Activated CD4-positive, alpha-beta T cell treated with anti-CD3 and anti-CD28 coated beads, Interleukin-2, Interleukin-6, amounts not matched to agents 100 ng/mL and 50 ng/mL, durations not matched to agents 16 hours and 8 hours (primary cell): ENCODE measurements at places on chromosomes 11 and 22.

DNA sequence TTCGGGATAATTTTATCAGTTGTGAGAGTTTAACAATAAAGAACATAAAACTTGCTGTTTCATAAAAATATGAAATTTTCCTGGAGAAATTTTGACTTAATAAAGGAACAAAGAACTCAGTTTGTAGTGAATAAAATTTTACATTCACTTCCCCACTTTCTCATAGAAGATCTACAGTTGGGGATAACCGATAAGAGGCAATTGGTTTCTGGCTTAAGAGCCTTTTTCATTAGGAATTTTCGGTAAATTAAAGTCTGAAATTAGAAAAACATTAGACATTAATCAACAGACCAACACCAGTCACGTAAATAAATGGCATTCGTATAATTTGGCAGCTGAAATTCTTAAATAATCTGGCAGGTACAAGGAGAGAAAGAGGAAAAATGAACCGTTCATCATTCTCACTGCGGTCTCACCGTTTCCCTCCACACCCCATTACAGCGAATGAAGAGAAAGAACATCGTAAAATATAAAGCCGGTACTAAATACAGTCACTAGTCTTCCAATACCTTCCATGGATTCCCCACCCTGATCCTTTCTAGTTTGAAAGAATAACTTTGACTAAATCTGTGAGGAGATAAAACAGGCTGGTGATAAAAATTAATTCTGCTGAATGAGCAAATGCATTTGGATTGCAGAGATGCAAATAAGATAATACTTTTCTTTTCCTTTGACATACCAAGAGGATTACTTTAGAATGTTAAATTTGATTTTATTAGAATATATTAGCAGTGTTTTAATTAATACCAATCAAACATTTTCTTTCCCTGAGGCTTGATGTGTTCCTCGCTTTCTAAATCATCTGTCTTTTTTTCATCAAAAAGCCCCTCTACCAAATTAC is 19.5 kb downstream of the BLID start:
- no peak for DNase-seq

- no peak for DNase-seq
Measured at GRCh38 chr11:65411681-65412070, 10.9 kb upstream of the NEAT1 start.

- DNase-seq = no peak
Measured at GRCh38 chr11:44277196-44278090, 32.5 kb downstream of the ALX4 start.

GRCh38 chr11:101126551-101127196 is 2.9 kb downstream of the PGR start:
- DNase-seq = no peak

GRCh38 chr11:61138935-61139334 is 22.3 kb downstream of the VPS37C start:
- no peak for DNase-seq

GRCh38 chr22:44108076-44108475 is 72.6 kb upstream of the PARVG start:
- no peak for DNase-seq

DNA sequence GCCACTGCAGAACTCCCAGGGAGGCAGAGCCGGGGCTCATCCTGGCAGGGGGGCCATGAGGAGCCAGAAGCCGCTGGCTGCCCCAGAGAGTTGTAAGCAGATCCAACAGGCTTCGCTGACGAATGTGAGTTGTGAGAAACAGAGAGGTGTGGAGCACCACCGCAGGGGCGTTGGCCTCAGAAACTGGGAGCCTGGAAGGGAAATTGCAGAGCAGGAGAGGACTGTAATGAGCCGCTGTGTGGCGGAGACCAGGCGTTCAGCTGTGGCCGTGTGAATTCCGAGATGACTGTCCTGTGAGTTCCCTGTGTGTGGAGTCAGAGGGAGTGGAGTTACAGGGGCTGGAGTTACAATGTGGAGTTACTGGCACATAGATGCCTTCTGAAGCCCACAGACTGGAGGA is 27.7 kb upstream of the ETS1 start:
- no peak for DNase-seq

DNA sequence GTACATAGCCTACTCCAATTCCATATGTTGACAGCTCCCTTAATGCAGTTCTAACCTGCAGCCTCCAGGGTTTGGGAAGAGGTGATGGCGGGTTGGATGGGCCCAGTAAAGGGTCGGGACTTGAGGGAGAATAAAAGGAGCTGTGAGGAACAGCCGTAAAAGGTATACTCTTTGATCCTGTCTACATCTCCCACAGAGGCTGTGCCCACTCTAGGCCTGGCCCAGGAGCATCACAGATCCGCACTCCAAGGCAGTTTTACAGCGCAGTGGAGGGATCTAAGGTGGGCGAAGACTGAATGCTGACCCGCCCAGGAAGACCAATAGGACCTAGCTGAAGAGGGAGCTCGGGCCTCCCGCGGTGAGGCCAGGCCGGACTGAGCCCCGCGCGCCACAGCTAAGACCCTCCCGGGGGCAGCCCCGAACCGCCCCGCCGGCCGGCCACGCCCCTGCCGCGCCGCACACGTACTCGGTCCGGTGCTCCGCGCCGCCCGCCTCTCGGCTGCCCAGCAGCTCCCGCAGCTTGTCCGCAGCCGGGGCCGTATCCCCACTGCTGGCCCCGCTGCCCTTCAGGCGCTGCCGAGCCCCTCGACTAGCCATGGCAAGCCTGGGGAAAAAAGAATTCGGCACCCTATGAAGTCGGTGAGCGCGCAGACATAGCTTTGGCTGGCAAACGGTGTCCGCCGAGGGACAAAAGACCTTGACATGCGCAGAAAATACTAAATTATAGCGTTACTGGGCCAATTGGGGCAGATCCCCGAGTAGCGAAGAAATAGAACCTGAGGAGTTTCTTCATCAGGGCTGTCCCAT is at the start of gene ALG9:
Gene ALG9 (minus strand): TSS at position 696 of the 807 bp plus-strand sequence. CDS start 99 bp downstream, at position 597.
- DNase-seq = peak; percentile 91

DNA sequence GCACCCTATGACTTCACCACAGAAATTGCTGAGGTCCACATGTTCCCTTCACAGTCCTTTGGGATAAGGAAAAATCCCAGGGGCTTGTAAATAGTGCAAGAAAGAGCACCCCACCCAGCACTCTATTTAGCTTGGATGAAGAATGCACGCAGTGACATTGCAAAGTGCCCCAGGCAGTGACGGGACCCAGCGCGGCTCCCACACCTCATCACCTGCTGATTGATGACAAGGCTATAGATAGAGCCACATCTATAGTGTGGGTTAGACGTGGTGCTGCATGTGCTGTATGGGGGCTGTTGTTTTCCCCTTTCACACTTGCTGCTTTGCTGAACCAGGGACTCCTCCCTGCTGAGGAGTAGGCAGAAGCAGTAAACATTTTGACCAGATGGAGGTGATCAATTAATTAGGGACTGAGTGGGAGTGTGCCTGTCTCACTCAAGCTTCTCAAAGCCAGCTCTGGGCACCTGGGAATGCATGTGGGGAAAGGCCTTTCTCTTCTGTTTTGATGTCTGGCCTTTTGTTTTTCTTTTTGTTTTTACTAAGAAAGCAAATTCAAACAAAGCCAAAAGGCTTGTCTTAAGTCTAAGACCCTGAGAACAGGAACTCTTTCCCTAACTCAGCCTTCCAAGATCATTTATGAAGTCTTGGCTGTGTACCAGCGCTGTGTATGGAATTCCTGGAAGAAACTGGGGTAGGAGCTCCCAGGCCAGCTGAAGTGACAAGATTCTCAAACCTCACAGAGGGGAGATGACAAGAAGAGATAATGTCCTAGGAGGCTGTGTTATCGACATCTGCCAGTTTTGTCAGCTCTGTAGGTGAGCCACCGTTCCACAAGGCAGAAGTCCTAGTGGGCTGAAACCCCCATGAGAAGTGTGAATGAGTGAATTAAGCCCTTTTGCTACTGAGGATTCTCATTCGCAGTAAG is 219.7 kb downstream of the BARX2 start:
- DNase-seq = no peak

- no peak for DNase-seq
Measured at GRCh38 chr11:28581286-28582242, 473.4 kb downstream of the METTL15 start.

DNA sequence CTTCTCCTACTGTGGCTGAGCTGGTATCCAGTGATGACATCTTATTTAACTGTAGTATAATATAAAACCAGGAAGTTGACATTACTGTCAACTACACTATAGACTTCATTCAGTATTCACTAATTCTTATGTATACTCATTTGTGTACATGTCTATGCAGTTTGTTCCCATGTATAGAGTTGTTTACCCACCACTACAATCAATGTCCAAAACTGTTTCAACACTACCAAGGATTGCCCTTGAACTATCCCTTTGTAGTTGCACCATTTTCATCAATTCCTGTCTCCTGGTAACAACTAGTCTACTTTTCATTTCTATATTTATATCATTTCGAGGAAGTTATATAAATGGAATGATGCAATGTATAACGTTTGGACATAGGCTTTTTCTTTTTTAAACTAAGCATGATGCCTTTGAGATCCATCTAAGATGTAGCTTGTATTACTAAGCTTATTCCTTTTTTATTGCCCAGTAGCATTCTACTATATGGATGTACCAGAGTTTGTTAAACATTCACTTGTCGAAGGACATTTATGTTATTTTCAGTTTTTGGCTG is 39.2 kb downstream of the TMEM135 start:
- DNase-seq = no peak

DNA sequence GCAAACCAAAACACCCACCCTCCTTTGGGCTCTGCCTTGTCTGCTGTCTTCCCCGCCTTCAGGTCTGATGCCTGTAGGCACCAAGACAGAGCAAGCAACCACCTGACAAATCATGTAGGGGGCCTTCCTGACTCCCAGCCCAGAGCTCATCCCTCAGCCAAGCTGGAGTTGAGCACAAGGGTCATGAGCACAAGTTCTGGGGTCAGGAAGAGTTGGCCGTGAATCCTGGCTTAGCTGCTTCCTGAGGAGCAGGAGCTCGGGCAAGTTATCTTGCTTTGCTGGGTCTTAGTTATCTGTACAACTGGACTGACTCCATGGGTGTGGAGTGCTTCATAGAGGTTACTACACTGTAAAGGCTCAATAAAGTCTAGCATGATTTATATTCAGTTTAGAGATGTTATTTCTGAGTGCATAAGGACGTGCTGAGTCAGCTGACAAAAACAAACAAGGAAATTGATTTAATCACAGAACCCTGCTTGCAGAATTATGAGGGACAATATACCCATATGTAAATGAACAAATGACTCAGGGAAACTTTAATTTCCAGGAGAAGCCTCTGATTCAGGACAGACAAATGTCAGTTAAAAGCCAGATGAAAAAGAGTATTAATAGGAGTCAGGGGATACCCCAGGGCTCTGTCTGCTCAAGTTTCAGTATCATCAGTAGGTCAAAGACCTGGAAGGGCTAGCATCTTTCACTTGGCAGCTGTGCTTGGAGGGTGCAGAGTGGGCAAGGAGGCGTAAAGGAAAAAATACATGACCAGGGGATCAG is 15.0 kb upstream of the APOA1 start:
- DNase-seq = peak; percentile 41

- no peak for DNase-seq
Measured at GRCh38 chr22:22015631-22016030, 33.0 kb upstream of the TOP3B start.

DNA sequence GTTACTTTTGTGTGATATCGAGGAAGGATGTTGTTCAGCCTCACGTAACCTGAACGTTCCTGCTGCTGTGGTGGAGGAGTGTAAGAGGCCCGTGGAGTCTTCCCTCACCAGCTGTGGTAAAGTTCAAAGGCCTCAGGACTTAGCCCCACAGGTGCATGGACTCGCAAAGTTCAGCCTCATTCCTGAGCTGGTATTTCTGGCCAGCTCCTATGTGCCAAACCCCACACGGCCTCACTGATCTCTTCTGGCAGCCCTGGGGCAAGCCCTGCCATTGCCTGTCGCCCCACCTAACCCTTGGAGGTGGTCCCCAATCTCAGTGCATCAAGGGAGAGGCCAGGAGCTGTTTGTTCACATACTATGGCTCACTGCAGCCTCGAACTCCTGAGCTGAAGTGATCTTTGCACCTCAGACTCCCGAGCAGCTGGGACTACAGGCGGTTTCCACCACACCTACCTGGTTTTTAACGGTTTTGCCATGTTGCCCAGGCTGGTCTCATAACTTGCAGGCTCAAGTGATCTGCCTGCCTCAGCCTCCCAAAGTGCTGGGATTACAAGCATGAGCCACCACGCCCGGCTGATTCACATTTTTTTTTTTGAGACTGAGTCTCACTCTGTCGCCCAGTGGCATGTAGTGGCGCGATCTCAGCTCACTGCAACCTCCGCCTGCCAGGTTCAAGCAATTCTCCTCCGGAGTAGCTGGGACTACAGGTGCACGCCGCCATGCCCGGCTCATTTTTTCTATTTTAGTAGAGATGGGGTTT is 2.2 kb downstream of the PHRF1 start:
- no peak for DNase-seq

- DNase-seq = no peak
Measured at GRCh38 chr11:104001561-104002056, 34.8 kb upstream of the DDI1 start.

GRCh38 chr11:63866211-63866610 is 27.3 kb downstream of the MARK2 start:
- DNase-seq = peak; percentile 90

GRCh38 chr22:44667276-44667675 is 34.7 kb upstream of the PRR5 start:
- DNase-seq = no peak

DNA sequence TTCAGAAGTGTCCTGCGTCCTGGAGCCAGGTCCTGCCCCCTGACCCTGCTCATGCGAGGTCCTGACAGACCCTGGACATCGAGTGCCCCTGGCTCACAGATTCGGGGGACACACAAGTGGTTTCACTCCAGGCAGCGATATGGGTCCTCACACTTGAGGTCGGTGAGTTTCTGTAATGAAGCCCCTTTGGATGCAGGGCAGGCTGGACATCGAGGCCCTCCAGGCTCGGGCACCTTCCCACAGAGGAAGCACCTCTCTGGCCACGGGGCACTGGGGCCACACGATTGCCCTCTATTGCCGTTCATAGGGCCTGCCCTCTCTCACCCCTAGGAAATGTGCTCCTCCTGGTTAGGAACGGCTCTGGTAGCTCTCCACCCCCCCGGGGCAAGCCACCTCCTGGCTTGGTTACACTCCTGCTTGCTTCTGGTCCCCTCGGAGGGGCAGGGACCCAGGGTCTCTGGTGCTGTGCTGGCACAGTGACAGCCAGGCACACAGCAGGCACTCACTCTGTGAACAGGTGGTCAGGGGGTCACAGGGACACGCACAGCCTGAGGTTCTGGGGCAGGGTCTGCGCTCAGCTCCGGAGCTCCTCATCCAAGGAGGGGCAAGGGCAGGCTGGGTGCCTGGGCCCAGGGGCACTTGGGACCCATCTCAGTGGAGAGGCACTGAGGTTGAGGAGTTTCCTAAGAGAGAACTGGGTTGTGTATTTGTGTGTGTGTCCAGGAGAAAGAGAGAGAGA is 907.7 kb downstream of the BRD1 start:
- no peak for DNase-seq

GRCh38 chr22:41939981-41940831 is 6.7 kb downstream of the CENPM start:
- DNase-seq = peak; percentile 96

- no peak for DNase-seq
Measured at GRCh38 chr11:19952116-19952605, 208.1 kb downstream of the DBX1 start.
